Muscle of leg (tissue), 16 donors: ENCODE measurements at places on chromosomes 6 and 20.
A peak's percentile ranks its signal among the peaks of the same experiment; 100 is the strongest.

GRCh38 chr6:153027480-153027879 lies 25.0 kb upstream of the MTRF1L start:
- no peak for DNase-seq
- no peaks in the 10 kb centered on the region for H3K4me1 ChIP-seq
- H3K27me3 ChIP-seq: no peaks in the 10 kb centered on the region
- no peak overlapping the region for H3K27ac ChIP-seq
- no peak overlapping the region for H3K4me3 ChIP-seq

DNA sequence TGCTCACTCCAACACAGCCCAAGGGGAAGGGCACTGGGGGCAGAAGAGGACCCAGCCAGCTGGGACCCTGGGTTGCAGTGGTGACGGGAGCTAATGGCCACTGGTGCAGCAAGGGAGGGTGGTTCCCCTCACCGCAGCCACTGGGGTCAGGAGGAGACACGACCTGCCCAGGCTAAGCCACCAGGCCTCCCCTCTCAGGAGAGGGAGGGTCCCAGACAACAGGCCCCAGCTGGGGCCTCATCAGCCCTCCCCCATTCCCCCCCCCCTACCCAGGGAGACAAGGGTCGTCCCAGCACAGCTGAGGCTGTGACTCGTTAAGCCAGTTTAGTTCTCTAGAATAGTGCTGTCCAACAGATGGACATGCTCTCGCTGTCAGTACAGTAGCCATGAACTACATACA lies 17.3 kb upstream of the MATN4 start:
- H3K36me3 ChIP-seq: peaks cover 4% of the 10 kb centered on the region
- no peak overlapping the region for H3K4me3 ChIP-seq
- no peak overlapping the region for H3K27ac ChIP-seq

DNA sequence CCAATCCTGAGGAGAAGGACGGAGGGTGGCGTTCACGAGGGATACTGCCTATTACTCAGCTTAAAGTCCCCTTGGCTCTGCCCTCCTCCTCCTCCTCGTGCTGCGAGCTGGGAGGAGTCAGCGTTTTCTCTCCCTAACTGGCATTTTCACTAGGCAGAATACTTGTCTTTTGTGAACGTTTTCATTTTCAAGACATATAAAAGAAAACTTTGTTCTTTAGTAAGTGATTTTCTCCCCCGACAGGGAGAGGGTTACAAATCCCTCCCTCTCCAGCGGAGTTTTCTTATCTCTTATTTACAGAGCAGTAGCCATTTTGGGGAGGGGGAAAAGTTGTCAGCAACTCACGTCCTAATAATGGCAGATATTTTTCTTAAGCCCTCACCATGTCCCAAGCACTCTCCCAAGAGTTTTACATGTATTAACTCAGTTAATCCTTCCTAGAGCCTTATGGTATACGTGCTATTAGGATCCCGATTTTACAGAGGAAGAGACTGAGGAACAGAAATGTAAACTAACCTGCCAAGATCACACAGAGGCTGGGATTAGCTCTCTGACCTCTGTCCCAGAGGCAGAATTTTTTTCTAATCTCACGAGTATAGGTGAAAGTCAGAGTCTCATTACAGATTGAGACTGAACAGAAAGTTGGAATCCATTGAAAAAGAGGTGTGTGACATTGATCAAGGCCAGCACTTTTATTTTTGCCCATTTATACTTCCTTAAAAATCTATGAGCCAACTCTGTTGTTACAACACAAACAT lies 30.0 kb upstream of the ZNF217 start:
- H3K27ac ChIP-seq: peak overlapping the region; percentile 95
- peaks cover 13% of the 10 kb centered on the region for H3K4me1 ChIP-seq
- H3K27me3 ChIP-seq: no peaks in the 10 kb centered on the region
- DNase-seq: peak; percentile 91
- H3K36me3 ChIP-seq: no peaks in the 10 kb centered on the region

GRCh38 chr6:105592329-105592728 lies 189.4 kb upstream of the PREP start:
- no peak overlapping the region for H3K27ac ChIP-seq
- no peaks in the 10 kb centered on the region for H3K36me3 ChIP-seq
- H3K4me3 ChIP-seq: no peak overlapping the region
- no peaks in the 10 kb centered on the region for H3K27me3 ChIP-seq

- no peak for DNase-seq
- peaks cover 24% of the 10 kb centered on the region for H3K4me1 ChIP-seq
- no peaks in the 10 kb centered on the region for H3K36me3 ChIP-seq
- H3K27ac ChIP-seq: no peak overlapping the region
Measured at GRCh38 chr6:42396720-42397119, 55.0 kb downstream of the TRERF1 start.

GRCh38 chr6:44097782-44098317 lies 29.4 kb downstream of the MRPL14 start:
- no peak overlapping the region for H3K27ac ChIP-seq
- no peak overlapping the region for H3K4me3 ChIP-seq
- peaks cover 29% of the 10 kb centered on the region for H3K36me3 ChIP-seq
- DNase-seq: no peak

- H3K27ac ChIP-seq: no peak overlapping the region
- no peak overlapping the region for H3K4me3 ChIP-seq
- H3K36me3 ChIP-seq: peaks cover 28% of the 10 kb centered on the region
- no peak for DNase-seq
Measured at GRCh38 chr6:137871831-137872454, 4.9 kb downstream of the TNFAIP3 start.

DNA sequence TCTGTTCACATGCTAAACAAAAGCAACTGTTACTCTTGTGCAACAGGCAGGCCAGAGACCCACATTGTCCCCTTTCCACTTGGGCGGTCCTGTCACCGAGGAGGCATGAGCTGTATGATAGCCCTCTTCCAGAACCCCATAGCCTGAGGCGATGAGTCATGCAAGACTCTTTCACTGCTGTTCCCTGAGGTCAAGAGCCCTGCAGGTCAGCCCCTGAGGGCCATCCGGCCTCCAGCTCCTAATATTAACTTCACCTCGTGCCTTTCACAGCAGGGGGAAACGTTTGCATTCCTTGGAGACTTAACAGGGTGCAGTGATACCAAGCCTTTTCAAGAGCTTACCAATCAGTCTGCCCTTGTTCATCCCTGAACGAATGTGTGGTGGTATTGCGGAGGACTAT lies 253.3 kb upstream of the ECI2 start:
- H3K4me1 ChIP-seq: no peaks in the 10 kb centered on the region
- no peak overlapping the region for H3K27ac ChIP-seq
- H3K27me3 ChIP-seq: no peaks in the 10 kb centered on the region
- no peaks in the 10 kb centered on the region for H3K36me3 ChIP-seq
- no peak for DNase-seq
- H3K4me3 ChIP-seq: no peak overlapping the region

- H3K4me1 ChIP-seq: no peaks in the 10 kb centered on the region
- no peaks in the 10 kb centered on the region for H3K27me3 ChIP-seq
- no peaks in the 10 kb centered on the region for H3K36me3 ChIP-seq
- no peak for DNase-seq
- H3K4me3 ChIP-seq: no peak overlapping the region
Measured at GRCh38 chr6:101719521-101719920, 326.0 kb downstream of the GRIK2 start.

DNA sequence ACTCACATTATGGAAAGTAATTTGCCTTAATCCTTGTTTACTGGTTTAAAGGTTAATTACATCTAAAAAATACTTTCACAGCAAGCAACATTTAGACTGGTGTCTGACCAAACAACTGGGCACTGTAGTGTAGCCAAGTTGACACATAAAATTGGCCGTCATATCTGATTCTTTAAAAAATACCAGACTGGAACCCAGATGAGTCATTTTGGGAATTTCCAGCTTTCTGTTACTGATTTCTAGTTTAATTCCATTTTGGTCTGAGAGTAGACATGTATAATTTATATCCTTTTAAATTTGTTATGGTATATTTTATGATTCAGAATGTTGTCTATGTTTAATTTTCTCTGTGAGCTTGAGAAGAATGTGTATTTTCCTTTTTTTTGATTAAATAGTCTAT lies 44.1 kb downstream of the SCP2D1 start:
- H3K27ac ChIP-seq: no peak overlapping the region
- peaks cover 2% of the 10 kb centered on the region for H3K27me3 ChIP-seq
- H3K4me3 ChIP-seq: no peak overlapping the region
- H3K36me3 ChIP-seq: no peaks in the 10 kb centered on the region

- H3K36me3 ChIP-seq: no peaks in the 10 kb centered on the region
- H3K27ac ChIP-seq: no peak overlapping the region
- no peak overlapping the region for H3K4me3 ChIP-seq
- H3K27me3 ChIP-seq: no peaks in the 10 kb centered on the region
- H3K4me1 ChIP-seq: peaks cover 4% of the 10 kb centered on the region
Measured at GRCh38 chr20:49759266-49759950, 45.7 kb upstream of the B4GALT5 start.

DNA sequence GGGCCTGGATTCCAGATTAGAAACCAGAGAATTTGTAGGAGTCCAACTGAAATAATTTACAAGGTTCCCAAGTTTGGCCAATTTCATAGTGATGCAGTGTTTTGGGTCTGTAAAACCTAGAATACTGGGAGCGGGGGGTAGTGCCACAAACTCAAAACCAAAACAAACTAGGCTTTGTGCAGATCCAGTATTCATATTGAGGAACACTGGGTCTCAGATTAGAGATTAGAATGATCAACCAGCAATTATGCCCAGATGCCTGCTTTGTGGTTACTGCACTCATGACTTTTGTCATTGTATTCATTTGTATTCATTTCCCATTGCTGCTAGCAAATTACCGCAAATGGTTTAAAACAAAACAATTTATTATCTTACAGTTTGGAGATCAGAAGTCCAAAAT lies 3.2 kb upstream of the NDUFAF4 start:
- peaks cover under 1% of the 10 kb centered on the region for H3K36me3 ChIP-seq
- peaks cover 7% of the 10 kb centered on the region for H3K4me1 ChIP-seq
- no peak for DNase-seq

GRCh38 chr6:168132531-168133167 lies 53.6 kb upstream of the FRMD1 start:
- H3K4me3 ChIP-seq: no peak overlapping the region
- H3K27ac ChIP-seq: peak overlapping the region; percentile 67
- H3K4me1 ChIP-seq: peaks cover 41% of the 10 kb centered on the region
- peaks cover 10% of the 10 kb centered on the region for H3K27me3 ChIP-seq

DNA sequence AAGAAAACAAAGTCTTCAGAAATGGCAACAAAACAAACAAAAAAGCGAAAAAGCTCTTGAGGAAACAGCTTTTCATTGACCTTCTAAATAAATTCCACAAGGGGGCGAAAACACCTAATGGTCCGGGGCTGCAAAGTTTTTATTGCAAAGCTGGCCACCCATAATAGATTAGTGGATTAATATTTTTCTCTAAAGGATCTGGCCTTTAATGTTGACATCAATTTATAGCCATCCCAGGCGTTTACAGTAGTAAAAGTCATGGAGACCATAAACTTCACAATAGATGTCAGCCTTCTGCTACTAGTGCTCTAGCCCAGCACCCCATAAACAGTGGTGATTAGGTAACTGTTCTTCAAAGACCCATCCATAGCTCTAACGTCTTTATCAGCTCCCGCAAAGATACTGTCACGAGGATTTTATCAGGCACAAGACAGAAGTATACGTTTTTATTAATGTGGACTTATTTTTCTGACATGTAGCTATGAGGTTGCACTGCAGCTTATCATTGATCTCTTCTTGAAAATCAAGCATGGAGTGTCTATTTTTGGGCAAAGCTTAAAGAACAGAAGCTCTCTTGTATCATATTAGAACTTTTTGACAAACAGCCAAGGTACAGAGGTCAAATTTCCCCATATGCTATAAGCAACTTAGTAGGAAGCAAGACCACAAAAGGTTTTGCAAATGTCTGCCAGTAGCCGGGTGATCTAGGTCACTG lies 4.7 kb downstream of the CITED2 start:
- no peak overlapping the region for H3K4me3 ChIP-seq
- H3K27ac ChIP-seq: peak overlapping the region; percentile 89
- H3K4me1 ChIP-seq: peaks cover 13% of the 10 kb centered on the region

DNA sequence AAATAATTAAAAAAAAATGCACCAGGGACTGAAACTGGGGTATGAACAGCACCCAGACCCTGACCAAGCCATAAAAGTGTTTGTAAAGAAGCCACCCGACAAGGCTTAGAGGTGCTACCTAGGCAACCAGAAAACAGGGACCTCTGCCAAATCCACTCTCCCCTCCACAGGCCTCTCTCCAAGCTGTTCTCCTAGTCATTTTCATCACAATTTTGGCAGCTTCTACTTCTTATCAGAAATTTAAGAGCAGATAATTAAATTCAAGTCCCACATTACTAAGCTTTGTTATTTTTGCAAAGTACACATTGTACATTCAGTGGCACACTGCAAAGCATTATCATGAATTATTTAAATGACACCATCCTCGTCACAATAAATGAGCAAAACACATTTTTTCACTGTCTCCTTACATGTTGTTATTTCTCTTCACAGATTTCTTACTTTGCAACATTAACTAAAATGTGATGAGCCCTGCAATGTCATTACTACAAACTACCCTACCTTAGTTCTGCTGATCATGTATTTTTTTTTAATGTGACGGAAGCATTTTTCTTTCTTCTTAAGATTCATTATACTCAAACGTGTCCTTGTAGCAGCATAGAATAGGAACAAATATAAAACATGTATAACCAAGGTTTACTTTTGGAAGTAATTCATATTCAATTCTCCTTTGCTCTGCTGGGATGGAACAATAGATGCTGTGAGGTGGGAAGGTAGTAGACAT lies 38.1 kb downstream of the ECT2L start:
- H3K27me3 ChIP-seq: no peaks in the 10 kb centered on the region
- H3K4me3 ChIP-seq: no peak overlapping the region
- DNase-seq: peak; percentile 71
- no peaks in the 10 kb centered on the region for H3K36me3 ChIP-seq

- H3K27ac ChIP-seq: no peak overlapping the region
- H3K4me3 ChIP-seq: no peak overlapping the region
- H3K27me3 ChIP-seq: no peaks in the 10 kb centered on the region
- H3K36me3 ChIP-seq: peaks cover 5% of the 10 kb centered on the region
- H3K4me1 ChIP-seq: no peaks in the 10 kb centered on the region
Measured at GRCh38 chr6:38080360-38080759, 260.8 kb downstream of the ZFAND3 start.

GRCh38 chr6:150354754-150355571 lies 13.8 kb upstream of the IYD start:
- H3K27ac ChIP-seq: no peak overlapping the region
- H3K4me1 ChIP-seq: no peaks in the 10 kb centered on the region
- no peaks in the 10 kb centered on the region for H3K36me3 ChIP-seq
- no peak for DNase-seq
- H3K27me3 ChIP-seq: no peaks in the 10 kb centered on the region

DNA sequence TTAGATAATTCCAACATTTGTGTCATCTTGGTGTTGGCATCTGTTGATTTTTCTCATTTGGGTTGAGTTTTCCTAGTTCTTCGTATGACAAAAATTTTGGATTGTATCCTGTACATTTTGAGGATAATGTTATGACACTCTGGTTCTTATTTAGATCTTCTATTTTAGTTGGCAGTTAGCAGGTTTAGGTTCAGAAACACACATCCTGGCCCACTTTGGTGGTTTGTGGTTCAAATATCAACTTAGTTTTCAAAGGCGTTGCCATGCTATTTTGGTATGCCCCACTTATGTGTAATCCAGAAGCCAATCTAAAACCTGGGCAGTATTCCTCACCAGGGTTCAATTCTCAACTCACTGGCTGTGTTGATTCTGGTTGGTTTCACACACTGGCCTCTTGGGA lies 68.2 kb downstream of the NOX3 start:
- H3K4me1 ChIP-seq: no peaks in the 10 kb centered on the region
- H3K27me3 ChIP-seq: no peaks in the 10 kb centered on the region
- no peaks in the 10 kb centered on the region for H3K36me3 ChIP-seq
- H3K4me3 ChIP-seq: no peak overlapping the region

GRCh38 chr6:159919011-159919511 lies 28.3 kb downstream of the MAS1 start:
- DNase-seq: no peak
- no peak overlapping the region for H3K27ac ChIP-seq
- peaks cover 7% of the 10 kb centered on the region for H3K4me1 ChIP-seq
- H3K36me3 ChIP-seq: no peaks in the 10 kb centered on the region

GRCh38 chr6:37155394-37156312 lies 14.3 kb upstream of the PIM1 start:
- H3K27ac ChIP-seq: no peak overlapping the region
- peaks cover 3% of the 10 kb centered on the region for H3K4me1 ChIP-seq
- DNase-seq: no peak
- no peak overlapping the region for H3K4me3 ChIP-seq
- no peaks in the 10 kb centered on the region for H3K36me3 ChIP-seq
